ENCODE measurements at places on chromosomes 3 and 15.

DNA sequence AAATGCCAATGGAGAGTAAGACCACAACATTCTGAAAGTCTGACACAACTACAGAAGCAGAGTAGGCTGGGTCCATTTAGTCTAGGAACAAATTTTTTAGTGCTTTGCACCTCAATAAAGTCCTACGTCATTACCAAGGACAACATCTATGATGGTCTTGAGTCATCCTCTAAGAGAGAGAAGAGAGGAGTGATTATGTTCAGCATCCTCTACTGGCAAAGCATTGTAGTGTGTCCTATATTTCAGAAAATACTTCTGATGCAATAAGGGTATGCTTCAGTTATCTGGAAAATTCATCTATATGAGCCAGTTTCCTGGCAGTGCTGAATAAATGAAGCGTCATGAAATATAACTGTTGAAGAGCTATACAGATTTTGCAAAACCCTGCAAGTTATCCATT lies 95.6 kb downstream of the P2RY1 start:
- DNase-seq, result no peak

DNA sequence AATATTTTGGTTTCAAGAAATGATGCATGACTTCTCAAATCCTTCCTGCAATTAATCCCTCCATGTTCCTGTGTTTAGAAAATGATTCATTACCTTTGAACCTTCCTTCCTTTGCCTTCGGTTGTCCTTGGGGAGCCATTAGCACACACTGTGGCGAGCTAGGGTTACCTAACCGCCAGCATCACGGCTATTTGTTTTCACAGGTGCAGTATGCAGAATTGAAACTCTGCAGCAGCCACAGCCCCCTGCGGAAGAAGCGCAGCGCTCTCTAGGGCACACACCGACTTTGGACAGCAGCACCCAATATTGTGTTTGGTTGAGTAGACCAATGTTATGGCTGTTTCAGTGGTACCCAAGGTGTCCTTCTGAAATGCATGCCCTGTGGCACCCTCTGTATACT lies 247.4 kb downstream of the MCTP2 start:
- no peak for DNase-seq

DNA sequence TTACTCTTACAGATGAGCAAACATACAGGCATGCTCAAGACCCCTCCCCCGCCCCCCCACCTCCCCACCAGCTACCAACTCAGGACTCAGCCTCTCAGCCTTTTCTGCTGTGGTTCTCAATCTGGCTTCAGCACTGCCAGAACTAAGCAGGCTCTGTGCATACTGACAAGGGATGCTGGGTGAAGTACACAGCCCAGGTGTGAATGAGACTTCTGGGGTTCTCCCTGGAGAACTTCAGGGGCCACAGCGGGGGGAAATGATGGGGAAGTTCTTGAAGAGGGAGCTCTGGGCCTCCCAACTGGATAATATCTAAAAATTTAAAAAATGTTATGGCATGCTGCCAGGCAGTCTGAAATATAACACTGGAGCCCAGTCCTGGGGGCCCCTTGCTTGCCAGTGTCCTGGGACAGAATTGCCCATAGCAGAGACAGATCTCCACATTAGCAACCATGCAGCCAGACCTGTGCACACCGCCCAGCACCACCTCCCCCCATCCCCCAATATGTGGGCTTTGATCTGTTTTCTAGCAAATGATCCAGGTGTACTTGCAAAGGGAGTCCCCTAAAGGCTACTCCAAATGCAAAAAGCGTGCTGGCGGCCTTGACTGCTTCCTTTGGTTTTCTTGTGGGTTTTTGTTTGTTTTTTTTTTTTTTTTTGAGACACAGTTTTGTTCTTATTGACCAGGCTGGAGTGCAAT lies 41.4 kb downstream of the PGPEP1L start:
- DNase-seq, result no peak

- no peak for DNase-seq
Measured at GRCh38 chr15:70845602-70846360, 8.2 kb downstream of the LARP6 start.

DNA sequence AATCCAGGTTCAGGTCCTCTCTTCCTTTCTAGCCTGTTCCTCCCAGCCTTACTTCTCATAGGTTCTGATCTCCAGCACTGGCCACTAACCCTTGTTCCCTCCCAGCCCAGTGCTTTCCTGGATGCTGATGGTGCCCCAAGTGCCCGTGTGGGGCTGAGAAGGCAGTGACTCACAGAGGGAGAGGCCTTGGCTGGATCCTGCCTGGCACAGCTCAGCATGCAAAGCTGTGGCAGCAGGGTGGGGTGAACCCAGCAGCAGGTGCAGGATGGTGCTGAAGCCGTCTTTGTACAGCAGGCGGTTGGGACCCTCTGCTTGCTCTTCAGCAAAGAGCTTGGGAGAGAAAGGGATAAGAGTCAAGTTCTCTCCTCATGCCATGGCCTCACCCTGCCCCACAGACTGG lies 7.6 kb downstream of the LPCAT4 start:
- DNase-seq, result no peak

DNA sequence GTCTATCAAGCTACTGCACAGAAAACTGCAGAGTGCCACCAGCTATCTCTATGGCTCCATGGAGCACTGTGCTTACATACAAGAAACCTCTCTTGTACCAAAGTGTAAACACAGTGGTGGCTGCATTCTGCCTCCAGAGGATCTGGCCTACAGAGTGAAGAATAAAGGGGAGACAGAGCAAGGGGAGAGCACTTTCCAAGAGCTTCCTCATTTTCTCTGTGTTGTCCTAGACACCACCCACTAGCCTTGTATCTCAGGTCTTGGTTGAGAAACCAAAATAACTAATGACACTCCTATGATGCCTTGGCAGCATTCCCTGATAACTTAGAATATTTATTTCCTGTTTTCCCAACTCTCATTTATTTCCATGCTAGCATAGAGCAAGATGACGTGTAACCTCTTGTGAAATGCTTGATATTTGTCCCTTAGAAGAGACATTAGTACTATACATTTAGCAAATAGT lies 56.9 kb upstream of the PHLDB2 start:
- no peak for DNase-seq

DNA sequence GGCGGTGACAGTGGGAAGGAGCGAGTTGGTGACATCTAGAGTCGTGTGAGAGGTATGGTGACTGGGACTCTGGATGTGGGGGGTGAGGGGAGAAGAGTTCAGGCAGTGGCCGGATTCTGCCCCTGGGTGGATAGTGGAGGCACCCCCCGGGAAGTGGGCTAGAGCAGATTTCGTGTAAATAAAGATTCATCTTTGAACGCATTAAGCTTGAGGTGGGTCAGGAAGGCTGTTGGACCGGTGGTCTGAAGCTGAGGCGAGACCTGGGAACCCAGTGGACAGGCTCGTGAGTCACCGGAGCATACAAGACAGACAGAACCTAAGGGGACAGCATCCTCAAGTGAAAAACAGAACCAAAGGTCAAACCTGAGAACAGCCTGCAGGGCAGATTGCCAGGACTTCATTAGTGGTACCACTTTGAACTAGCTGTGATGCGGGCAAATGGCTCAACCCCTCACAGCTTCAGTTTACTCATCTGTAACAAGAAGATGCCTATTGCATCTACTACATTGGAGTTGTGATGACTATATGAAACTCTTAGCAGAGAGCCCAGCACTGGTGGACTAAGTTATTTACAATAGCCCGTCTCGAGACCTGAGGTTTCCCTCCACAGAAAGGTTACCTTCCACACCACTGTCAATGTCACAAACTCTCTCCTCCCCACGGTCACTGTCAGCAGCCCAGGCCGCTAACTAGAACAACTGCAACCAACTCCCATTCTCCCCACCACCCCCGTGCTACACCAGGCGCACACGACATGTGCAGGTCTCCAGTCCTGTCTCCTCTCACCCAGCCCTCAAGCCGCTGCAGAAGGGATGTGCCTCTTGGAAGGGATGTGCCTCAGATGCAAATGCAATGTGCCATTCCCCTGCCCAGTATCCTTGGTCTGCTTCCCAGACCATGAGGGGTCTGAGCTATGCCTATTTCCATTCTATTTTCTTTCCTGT lies 901 bp upstream of the CLN6 start:
- DNase-seq, result no peak

DNA sequence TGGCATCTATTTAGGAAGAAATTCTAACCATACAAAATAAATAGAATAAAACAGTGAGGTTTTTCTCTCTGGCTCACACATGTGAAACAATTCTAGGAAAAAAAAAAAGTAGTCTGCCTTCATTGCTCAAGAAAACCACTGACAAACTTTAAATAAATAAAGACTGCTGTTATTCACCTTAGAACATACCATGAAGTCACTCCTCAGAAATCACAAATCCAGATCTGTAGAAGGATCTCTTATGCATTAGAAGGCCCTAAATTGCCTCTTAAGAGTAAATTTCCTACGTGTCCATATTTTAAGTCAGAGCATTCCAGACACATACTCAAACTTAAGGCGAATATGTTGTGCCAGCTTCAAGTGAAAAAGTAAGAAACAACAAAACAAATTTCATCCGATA lies 217.3 kb downstream of the ZIC4 start:
- DNase-seq, result no peak

DNA sequence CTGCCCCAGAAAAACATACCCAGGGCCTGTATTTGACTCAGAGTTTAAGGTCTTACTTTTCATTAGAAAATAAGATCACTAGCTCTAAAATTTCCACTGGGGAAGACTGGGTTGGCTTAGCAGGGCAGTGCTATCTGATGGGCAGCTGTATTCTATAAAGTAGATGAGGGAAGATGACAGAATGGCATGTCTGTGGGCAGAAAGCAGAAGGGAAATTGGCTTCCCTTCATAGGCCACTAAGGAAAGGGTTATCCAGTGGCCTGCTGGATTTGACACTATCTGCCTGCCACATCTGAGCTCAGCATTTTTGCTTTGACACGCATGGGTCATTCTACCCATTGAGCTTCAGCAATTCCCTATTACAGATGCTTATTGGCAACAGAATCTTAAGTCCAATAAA lies 461.3 kb upstream of the RASGRP1 start:
- DNase-seq, result no peak

DNA sequence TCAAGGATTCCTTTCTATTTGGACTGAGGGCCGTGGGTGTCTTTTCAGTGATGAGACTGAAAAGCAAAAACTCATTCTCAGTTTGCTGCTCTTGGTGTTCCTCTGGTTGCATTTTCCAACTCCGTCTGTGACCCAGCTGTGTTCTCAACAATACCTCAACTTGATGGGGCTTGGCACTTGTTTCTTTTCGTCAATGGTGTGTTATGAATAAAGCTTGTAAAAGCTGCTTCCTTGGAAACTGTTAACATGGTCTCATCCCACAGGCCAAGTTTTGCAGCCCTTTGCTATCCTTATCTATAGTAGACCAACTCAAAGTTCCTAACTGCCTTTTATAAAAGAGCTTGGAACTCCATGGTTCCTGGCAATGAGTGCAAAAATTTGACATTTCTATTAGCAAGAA lies 142.5 kb upstream of the UBE2E1 start:
- no peak for DNase-seq

DNA sequence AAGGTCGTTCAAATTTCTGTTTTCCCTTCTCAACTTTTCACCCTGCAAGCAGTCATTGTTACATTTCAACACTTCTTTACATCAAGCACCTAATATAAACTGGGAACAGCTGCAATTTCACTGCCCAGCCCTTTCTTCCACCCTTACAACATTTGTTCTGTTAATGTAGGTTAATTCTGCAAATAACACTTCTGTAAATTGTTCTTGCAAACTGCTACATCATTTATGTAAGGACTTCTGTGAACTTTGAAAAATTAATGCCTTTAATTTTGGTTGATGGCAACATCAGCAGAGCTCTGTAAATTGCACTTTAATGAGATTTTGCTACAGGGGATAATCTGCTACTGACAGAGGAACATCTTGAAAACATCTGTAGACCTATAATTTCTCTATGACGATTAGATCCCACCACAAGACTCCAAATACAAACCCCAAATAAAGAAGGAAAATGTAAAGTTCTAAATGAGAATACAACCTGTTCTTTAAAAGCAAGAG lies 93.5 kb downstream of the ZIC4 start:
- DNase-seq, result no peak

DNA sequence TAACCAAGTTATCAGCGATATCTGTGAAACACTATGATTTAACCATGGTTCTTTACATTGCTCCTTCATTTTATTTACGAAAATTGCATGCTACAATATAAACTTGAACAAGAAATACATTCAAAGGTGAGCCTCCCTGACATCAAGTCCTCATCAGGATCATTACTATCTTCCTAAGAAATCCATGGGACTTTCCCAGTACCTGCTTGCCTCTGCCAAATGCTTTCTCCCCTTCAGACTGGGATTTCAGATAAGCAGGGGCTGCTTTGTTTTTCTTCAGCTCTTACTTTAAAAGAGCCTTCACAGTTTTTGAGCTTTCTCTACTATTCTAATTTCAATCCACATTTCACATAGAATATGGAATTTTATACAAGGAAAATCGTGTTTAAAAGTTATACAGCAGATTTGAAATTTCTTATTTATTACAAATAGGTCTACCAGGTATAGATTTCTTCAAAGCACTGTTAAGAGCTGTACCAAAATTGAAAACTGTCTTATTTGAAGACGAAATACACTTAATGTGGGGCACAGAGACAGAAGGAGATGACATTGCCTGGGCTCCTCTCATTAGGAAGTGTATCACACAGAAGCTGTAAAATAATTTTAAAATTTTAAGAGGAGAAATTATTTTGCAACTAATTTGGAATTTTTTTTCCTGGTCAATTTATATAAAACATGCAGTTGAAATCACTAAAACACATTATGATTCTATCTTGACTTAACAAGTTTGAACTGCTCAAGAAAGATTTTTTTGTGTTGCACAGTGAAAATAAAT lies 615.0 kb upstream of the AGTR1 start:
- DNase-seq, result no peak

GRCh38 chr3:195095035-195095703 lies 175.8 kb downstream of the XXYLT1 start:
- no peak for DNase-seq

GRCh38 chr15:86489981-86490380 lies 410.3 kb downstream of the AGBL1 start:
- no peak for DNase-seq

GRCh38 chr15:66029650-66030049 lies 160.4 kb downstream of the RAB11A start:
- DNase-seq, result no peak

DNA sequence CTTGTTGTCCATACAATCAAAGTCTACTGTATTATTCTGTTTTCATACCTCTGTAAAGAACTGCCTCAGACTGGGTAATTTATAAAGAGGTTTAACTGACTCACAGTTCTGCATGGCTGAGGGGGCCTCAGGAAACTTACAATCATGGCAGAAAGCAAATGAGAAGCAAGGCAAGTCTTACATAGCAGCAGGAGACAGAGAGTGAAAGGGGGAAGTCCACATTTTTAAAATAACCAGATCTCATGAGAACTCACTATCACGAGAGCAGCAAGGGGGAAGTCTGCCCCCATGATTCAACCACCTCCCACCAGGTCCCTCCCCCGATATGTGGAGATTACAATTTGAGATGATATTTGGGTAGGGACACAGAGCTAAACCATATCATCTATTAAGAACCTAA lies 724.6 kb upstream of the CBLB start:
- no peak for DNase-seq

All from GM12891 (cell line).